Effector memory CD8-positive, alpha-beta T cell (primary cell): ENCODE measurements at places on chromosomes 11 and 22.

DNA sequence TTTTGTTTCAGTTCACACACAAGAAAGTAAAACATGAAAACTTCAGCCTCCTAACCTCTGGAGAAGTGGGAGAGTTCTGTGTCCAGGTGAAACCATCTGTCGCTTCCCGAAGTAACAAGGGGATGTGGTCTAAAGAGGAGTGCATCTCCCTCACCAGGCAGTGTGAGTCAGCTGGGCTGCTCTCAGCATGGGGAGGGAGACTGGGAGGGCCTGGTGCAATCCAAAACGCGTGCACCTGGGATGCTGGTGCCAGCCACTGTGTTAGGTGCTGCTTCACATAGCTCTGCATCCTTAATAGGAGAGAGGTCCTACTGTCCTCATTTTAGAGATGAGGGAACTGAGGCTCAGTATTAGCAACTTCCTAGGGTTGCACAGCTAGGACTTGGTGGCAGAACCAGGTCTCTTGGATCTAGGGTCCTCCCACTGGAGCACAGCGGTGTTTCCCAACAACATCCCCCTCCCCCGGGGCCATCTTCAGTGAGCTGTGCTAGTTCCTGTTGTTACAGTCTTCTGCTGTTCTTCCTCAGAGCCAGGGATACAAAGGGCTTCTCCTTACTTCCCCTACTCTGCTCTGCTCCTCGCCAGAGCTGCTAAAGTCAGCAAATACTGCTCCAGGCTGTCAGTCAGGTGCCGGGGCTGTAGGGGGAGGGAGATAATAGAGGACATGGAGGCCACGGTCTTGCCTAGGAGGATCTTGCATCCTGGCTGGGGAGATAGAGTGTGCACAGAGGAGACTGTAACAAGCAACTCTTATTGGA lies 8.0 kb downstream of the IL10RA start:
- no peak for DNase-seq

GRCh38 chr22:31602259-31602952 lies 59.6 kb downstream of the PISD start:
- no peak for DNase-seq

- no peak for DNase-seq
These were observed 117.9 kb upstream of the GRIA4 start for GRCh38 chr11:105492010-105492409.

GRCh38 chr22:43385770-43386641 lies 25.8 kb upstream of the MPPED1 start:
- peak; percentile 56 for DNase-seq

DNA sequence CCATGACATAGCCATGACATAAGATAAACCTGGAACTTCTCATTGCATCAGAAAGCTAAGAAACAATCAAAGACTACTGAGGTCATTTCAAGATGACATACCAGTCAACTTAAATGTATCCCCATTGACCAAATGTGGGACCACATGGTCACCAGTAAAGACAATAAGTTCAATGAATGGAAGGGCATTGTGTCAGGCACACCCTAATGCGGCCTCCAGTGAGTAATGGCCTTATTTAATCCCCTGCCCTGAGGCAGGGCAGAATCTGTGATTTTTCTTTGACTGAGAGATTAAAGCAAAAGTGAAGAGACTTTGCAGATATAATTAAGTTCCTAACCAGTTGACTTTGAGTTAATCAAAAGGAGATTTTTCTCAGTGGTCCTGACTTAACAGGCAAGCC lies 17.3 kb upstream of the SYT8 start:
- DNase-seq: no peak

GRCh38 chr22:42912059-42912458 lies 55.0 kb upstream of the ARFGAP3 start:
- DNase-seq: no peak
